ENCODE measurements at places on chromosomes 4 and X.

DNA sequence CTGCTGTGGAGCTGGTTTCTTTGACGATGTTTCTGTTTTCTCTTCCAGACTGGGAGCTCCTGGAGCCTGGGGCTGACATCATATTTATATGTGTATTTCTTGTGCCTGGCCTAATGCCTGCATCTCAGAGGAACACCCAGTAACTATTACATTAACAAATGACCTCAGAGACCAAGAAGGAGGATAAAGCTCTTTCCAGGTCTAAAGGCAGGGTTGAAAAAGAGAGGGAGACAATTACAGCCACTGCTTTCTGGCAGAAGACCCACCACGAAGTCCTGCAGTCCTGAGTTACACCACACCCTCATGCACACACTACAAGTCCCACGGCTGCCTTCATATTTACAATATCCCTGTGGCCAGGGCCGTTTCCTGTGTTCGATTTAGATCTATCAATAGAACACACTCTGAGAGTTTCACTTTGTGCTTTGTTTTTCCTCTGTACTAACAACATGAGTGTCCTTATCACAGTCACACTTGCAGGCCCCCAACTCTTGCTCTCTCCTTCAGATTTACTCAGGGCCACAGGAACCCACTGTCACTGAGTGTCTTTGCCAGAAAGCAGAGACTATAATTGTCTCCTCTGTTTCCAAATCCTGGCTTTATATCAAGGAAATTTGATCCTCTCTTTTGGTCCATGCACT lies 535.5 kb downstream of the MID1IP1 start:
- DNase-seq = no peak

- no peak for DNase-seq
These were observed 287.7 kb downstream of the KCTD8 start for GRCh38 chr4:44160776-44161367.

DNA sequence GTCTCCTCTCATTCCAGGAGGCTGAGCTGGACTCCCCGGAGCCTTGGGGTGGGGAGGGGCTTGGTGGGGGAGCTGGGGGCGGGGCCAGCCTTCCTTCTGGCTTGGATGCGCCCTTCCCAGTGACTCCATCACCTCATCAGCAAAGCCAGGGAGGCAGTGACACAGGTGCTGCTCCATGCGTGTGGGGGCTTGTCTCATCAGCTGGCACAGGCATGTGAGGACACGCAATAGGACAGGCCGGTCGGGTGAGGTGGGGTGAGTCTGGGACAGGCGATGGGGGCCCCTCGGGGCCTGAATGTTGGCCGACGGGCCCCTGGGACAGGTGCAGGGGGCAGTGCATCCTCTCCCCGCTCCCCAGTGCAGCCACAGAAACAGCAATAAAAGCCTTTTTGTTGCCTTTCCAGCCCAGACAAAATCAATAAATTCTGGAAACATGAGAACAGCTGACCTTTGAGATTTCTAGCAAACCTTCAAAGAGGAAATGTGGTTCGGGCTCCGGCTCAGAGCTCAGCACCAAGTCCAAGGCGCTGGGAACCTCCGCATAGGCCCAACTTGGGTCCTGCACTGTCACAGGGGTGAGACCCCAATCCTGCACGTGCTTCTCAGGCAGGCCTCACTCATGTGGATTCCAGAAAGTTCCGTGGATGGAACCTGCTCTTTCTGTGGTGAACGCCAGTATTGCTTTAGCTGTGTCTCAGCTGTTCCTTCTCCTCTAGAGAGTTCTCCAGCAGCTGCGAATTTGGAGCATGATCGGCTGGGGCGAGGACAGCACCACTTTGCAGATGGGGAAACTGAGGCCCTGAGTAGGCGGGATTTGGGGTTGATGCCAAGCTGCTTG lies 18.5 kb downstream of the ADRA2C start:
- no peak for DNase-seq

GRCh38 chr4:2277956-2278355 lies 16.0 kb upstream of the MXD4 start:
- no peak for DNase-seq

- no peak for DNase-seq
These were observed 60.3 kb downstream of the SH3KBP1 start for GRCh38 chrX:19827088-19827487.

DNA sequence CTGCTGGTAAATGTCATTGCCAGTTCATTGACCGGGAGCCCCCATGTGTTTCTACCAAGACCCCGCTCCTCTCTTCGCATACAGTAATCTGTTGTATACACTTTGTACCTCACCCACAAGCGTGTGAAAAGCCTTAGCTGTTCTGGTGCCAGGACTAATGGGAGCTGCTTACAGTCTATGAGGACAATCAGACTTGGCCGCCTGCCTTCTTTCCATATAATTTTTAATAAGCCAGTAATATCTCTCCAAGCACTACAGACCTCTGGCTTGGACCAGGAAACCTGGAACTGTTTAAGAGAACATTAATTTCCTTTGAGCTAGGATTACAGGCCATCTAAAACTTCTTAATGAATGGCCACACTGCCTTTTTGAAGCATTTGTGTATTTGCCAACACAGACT lies 149.7 kb upstream of the MSX1 start:
- no peak for DNase-seq

- DNase-seq = no peak
These were observed 1.2 kb downstream of the METAP1 start for GRCh38 chr4:98996765-98997068.

DNA sequence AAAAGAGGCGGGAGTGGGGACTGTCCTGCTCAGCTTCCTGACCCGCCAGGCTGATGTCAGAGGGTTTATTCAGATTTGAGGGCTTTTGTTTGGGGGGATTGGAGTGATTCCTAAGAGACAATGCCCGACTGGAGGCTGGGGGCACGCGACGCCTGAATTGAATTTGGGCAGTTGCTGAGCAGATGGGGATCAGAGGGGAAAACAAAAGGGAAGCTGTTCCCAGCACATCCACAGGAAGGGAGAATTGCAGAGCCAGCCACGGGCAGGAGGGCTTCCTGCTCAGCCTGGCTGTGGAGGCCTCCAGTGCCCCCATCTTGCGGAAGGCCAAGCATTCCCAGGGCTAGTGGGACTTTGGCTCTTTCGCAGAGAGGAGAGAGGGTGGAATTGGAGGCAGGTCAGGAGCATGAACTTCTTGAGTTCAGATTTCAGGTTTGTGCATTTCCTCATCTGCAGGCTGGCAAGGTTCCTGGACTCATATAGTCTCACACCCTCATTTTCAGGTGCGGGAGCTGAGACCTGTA lies 162.8 kb downstream of the NHS start:
- no peak for DNase-seq

DNA sequence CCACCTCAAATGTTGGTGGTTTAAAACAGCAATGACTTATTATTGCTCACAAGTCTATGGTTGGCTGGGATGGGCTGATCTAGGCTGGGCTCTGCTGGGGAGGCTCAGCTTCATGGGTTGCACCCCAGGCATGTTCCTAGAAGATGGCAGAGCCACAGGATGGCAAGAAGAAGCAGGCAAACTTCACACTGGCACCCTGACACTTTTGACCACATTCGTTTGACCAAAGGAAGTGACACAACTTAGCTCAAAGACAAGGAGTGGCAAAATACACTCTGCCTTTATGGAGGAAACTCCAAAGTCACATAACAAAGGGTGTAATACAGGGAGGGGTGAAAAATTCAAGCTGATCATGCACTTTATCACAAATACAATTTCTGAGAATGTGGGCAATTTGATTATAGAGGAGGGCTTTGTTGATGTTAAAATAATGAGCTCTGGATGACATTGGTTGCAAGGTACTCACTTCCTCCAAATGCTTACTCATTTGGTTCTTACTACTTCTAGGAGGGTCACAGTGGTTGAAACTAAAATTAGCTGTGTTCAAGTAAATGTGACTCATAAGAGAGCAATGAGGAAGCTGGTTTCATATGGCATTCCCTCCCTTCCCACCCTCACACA lies 249.2 kb upstream of the RPS6KA3 start:
- no peak for DNase-seq

DNA sequence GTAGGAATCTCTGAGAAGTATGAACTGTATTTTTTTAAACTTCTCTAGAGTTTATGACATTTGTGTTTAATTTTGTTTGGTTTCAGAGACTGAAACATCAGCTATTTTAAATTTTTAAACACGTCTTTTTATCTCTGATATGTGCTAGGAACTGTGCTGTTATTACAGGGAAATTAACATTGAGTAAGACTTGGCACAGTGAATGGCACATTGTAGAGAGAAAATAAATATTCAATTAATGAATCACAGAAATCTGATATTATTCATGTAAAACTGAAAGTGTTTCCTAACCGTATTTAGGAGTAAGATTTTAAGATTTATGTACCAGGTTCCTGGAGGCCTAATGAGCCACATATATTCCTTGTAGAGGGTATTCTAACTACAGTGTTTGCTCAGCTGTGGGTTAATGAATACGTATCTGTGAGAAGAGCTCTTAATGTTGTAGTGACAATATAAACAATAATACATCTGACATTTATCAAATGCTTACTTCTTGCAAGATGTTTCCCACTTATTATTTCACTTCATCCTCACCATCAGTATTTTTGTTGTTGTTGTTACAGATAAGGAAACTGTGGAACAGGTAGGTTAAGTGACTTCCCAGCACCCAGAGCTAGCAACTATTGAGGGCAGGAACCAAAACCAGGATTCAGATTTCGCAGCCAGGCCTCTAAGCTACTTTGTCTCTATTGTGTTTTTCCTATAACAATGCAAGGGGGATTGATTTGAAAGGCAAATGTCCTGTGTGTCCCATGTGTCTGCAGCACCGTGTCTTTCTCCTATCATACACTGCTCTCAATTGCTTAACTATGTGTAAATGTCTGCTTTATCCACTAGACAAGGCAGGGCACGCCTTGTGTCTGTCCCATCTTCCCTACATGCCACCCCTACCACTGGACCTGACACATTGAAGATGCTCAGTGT lies 121.1 kb upstream of the FAM9C start:
- DNase-seq = no peak

GRCh38 chr4:123284168-123284567 lies 112.4 kb upstream of the SPRY1 start:
- DNase-seq = no peak

DNA sequence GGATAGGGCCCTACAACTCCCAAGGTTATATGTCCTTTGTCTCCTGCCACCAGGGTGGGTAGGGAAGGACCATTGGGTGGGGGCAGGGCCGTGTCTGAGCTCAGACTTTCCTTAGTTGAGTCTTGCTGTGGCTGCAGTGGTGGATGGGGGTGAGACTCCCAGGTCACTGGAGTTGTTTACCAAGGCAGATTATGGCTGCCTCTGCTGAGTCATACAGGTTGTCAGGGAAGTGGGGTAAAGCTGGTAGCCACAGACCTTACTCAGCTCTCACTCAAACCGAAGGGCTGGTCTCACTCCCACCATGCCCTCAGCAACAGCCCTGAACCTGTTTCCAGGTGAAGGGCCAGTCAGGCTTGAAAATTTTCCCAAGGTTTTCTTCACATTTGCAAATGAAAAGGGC lies 58.8 kb upstream of the FAAH2 start:
- DNase-seq = no peak

GRCh38 chr4:163385466-163385865 lies 41.8 kb downstream of the NPY5R start:
- DNase-seq = peak; percentile 58

DNA sequence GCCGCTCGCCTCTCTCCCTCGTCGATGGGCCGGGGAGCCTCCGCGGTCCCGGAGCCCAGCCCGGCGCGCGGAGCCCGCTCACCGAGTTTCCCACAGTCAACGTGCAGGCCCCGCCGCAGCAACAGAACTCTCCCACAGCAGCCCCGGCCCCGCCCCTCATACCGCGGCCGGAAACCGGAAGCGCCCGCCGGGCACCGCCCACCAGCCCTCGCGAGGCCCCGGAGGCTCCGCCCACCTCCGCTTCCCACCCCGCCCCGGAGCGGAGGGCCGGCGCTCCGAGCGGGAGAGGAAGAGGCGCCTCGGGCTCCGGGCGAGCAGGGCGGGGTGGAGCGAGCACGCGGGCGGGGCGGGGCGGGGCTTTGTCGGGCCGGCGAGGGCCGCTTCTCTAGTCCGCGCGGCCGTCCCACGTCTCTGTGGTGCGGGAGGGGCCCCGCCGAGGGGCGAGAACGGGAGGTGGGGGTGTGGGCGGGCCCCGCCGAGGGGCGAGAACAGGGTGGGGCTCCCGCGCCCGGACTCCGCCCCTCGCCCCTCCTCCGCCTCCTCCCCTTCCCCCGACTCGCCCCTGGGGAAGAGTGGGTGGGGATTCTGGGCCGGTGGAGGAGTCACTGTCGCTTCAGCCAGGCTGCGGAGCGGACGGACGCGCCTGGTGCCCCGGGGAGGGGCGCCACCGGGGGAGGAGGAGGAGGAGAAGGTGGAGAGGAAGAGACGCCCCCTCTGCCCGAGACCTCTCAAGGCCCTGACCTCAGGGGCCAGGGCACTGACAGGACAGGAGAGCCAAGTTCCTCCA lies at the start of the genes ABCD1 and BCAP31:
TSS of gene ABCD1 (plus strand) at position 605 of the 787 bp plus-strand sequence. CDS start 411 bp downstream, outside the sequence.
TSS of gene BCAP31 (minus strand) at position 136 of the 787 bp plus-strand sequence. CDS start 1,143 bp downstream, outside the sequence.
- DNase-seq = peak; percentile 76
